ENCODE measurements at places on chromosomes 6 and 20. TPM values are rescaled to one million over a fixed set of nuclear protein-coding genes. Genes with fewer than 3 reads are reported as not detected.

APOBEC2 gene
- total RNA-seq: not detected

ARMC2 gene
- 4.6 TPM for total RNA-seq

PCSK2 gene
- 0.74 TPM for total RNA-seq

FOXF2 gene
- not detected for total RNA-seq

MOG gene
- total RNA-seq: 1.2 TPM

GPSM3 gene
- 13.1 TPM for total RNA-seq

EPPIN gene
- total RNA-seq: 0.23 TPM

PROKR2 gene
- total RNA-seq: 2.0 TPM

GRCh38 chr6:35046103-35046502 lies 95.0 kb downstream of the TCP11 start:
- no peak for DNase-seq

DNA sequence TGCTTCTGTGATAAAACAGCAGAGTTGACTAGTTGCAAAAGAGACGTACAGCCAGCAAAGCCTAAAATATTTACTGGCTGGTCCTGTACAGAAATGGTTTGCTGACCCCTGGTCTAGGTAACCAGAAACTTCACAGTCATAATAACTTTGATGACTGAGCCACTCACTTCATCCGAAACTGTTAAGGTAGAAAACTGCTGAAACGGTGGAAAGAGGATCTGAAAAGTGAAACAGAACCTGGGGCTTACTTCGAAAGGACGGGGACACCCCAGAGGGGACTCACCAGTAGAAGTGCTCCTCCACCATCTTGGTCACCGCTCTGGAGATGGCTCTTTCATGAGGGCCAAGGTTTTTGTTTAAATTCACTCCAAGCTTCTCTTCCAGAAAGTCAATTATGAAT lies 16.4 kb downstream of the FAXC start:
- no peak for DNase-seq

- DNase-seq: no peak
Observed at GRCh38 chr6:3631186-3631585, 120.3 kb downstream of the PXDC1 start.

DNA sequence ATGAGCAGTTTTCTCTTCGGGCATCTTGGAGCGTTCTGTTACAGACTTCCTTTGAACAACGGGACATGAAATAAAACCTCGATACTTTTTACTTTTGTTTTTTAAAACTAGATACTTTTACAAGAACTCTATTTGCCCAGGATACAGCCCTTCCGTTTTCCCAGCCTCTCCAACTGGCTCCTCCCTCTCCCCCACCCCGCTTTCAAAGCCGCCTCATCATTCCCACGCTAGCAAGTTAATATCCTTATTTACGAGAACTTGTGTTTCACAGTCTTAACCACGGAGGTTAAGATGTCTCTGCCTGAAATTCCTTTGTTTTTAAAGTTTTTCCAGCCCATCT lies 241 bp upstream of the CFAP206 start:
- no peak for DNase-seq

DNA sequence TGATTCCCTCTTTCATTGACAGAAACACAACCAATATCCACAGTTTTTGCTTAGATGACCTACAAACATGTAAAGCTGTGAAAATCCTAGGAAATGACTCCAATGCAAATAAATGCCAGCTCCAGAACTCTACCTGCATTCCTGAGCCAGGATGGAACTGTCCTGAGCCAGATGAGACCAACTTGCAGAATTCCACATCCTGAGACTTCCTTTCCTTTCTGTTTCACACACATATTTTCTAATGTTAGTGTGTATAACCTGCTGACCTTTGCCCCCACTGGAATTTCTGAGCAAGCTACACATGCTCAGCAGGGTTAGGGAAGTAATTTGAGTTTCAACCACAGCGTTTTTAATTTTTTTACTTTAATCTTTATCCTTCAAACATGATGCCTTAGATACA lies 69.6 kb upstream of the ADGRF1 start:
- DNase-seq: no peak

GRCh38 chr6:147540075-147540474 lies 31.6 kb downstream of the SAMD5 start:
- no peak for DNase-seq

DNA sequence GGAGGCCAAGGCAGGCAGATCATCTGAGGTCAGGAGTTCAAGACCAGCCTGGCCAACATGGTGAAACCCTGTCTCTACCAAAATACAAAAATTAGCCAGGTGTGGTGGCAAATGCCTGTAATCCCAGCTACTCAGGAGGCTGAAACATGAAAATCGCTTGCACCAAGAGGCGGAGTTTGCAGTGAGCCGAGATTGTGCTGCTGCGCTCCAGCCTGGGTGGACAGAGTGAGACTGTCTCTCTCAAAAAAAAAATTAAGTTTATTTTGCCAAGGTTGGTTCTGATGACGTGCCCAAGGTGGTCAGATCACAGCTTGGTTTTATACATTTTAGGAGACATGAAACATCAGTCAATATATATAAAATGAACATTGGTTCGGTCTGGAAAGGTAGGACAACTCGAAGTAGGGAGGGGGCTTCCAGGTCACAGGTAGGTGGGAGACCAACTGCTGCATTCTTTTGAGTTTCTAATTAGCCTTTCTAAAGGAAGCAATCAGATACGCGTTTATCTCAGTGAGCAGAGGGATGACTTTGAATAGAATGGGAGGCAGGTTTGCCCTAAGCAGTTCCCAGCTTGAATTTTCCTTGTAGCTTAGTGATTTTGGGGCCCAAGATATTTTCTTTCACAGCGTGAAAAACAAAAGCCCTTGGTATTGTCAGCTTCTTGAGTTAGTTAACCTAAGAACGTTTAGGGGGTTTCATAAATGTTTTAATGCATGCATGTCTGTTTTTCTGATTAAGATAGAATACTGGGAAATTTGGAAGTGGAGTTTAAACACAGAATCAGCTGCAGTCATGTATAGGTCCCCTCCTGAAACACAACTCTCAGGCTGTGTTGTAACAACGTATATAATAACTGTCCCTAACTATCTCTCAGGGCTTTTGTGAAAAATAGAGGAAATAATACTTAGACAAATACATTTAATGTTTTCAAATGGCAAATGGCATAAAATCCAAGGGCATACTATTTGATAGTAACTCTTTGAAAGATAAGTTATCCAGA lies 16.7 kb downstream of the ACOT13 start:
- no peak for DNase-seq

DNA sequence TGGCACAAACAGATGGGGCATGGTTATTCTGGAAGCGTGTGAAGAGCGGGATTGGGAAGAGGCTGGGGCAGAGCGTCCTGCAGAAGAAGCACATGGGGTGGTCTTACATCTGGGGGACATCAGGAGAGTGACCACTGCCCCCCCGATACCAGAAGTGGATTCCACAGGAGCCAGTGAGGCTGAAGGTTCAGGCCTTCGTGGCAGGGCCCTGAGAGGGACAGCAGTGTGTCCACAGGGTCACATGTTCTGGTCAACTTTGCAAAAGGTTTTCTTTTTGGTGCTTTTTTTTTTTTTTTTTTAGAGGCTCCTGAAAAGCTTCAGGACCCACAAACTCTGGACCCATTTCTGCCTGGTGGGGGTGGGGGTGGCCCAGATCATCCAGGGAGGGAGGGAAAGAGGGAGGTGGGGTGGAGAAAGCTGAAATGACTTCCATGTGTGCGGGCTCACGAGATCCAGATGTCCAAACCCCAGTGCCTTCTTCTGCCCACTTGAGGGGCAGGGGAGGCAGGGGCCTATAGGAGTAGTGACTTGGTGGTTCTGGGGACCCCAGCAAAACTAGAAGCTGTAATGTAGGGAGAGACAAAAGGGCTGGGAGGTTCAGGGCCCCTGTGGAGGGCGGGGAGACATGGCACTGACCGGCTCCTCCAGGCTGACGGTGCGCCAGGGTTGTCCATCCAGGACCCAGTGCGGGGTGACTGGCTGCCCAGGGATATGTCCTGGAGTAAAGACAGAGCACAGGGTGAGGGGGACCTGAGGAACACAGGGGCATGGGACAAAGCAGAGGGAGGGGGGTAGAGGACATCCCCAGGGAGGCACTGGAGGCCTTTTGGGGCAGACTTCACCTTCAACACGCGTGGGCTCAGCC lies 2.7 kb downstream of the ADAM33 start:
- no peak for DNase-seq

DNA sequence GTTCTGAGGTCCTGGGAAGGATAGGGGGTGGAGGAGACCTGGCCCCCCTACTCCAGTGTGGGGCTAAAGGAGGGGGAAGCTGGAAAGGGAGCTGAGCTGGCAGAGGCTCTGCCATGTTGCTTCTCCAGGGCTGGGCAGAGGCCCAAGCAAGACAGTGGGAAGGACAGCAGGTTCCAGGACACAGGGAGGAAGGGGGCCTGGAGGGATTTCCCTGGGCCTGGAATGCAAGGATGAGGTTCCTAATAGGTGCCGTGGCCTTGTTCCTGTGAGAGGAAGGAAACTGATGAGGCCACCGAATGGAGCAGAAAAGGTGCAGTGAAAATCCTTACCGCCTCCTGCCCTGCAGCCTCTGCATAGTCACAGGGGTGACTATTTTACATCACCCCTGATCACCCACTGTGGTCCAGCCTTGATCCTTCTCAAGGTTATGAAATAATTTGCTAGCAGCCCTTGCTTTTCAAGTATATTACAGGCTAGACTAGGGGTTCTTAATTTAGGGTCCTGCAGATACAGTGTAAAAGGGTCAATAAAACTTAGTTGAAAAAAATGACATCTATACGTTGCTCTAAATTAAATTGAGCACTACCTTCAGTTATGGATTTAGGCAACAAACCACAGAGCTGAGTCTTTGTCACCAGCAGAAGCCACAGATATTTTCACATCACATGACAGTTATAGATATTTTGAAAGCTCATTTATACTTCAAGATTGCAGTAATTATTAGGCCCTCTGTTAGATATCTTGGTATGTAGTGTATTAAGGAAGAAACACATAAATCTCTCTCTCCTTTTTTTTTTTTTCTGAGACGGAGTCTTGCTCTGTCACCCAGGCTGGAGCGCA lies 45.7 kb upstream of the RNF24 start:
- no peak for DNase-seq

- DNase-seq: no peak
Observed at GRCh38 chr6:89745716-89746115, 73.9 kb downstream of the MDN1 start.

DNA sequence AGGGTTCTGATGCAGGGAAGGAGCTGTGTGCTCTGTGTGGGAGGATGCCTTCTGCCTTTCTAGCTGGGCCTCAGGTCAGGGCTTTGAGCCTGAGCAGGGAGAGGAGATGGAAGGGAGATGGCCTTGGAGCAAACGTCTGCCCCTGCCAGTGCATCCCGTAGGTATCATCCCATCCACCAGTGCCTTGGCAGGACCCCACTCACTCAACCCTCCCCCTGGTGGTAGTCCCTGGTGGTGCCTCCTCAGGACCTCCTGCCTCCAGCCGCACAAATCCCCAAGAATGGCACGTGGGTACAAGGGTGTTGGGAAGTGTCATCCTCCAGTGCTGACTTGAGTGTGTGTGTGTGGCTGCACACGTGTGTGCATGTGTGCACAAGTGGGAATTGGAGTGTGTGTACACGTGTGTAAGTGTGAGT lies 23.1 kb upstream of the MICB start:
- peak; percentile 74 for DNase-seq

DNA sequence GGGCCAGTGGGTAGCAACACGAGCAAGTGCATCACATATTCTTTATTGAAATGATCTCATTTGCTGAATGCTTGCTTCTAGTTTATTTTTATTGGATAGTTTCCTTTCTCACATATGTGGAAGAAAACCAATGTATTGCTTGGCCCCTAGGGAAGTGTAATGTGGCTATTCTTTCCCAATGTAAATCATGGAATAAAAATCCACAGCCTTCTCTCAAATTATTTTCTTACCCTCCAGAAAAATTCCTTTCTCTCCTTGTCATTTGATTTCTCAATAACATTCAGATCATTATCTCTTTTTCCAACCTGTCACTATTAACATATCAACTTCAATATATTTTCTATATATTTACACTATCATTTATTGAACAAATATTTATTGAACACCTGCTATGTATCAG lies 51.9 kb upstream of the PTPRK start:
- DNase-seq: no peak

- DNase-seq: peak; percentile 12
Observed at GRCh38 chr20:63064745-63065711, 58.3 kb upstream of the BHLHE23 start.
